ENCODE measurements at places on chromosomes 11 and 22. TPM values are rescaled to one million over a fixed set of nuclear protein-coding genes. Genes with fewer than 3 reads are reported as not detected.

DNA sequence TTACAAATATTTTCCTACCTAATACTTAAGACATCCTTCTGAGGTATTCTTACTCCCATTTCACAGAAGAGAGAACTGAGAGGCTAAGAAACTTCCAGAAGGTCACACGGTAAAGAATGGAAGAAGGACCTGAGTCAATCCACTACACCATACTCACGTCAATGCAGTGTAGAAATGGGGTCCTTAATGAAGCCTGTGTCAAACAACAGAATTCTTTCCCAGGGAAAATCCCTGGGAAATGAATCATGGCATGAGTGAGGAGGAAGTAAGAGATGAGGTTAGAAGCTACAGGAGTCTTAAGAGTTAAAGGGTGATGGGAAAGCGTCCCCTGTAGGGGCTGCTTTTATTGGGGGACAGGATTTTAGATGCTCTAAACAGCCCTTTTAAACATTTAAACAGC, 147.9 kb downstream of the C11orf91 start:
- no peak overlapping the region for H3K4me3 ChIP-seq
- H3K27me3 ChIP-seq = peaks cover 13% of the 10 kb centered on the region
- H3K4me1 ChIP-seq = peaks cover 1% of the 10 kb centered on the region
- no peak for DNase-seq
- no peaks in the 10 kb centered on the region for H3K36me3 ChIP-seq

DNA sequence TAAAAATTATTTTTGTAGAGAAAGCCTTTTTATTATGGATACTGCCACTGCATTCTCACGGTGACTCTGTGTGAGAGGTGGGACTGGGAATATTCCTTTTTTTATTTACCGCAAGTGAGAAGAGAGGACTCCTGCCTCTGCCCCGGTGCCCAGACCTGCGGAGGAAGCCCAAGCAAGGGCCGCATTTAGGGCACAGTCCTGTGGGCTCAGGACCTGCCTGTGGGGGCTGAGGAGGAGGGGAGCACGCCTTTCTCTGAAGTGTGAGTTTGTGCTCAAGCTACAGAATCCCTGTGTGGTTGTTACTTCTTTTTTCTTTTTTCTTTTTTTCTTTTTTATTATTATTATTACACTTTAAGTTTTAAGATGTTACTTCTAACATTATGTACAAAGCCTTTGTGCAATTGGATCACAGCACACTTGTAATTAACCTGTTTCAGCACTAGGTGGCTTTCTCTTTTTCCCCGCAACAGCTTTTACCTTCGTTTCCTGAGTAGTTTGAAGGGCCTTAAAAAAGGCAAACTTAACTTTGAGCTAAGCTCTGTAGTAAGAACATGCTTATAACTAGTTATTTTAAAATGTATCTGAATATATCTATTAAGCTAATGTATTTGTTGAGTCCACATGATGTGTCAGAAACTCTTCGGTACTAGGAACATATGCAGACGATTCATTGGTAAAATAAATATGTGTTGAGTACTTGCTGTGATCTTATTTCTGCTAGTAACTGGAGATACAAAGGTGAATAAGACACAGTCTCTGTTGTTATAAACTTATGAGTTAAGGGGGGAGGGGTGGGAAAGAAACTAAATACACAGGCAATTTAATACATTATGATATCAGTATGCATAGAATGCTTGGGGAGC, 18.3 kb downstream of the AMOTL1 start:
- no peak for DNase-seq
- no peak overlapping the region for H3K27ac ChIP-seq
- peaks cover 6% of the 10 kb centered on the region for H3K4me1 ChIP-seq
- H3K36me3 ChIP-seq = no peaks in the 10 kb centered on the region

DNA sequence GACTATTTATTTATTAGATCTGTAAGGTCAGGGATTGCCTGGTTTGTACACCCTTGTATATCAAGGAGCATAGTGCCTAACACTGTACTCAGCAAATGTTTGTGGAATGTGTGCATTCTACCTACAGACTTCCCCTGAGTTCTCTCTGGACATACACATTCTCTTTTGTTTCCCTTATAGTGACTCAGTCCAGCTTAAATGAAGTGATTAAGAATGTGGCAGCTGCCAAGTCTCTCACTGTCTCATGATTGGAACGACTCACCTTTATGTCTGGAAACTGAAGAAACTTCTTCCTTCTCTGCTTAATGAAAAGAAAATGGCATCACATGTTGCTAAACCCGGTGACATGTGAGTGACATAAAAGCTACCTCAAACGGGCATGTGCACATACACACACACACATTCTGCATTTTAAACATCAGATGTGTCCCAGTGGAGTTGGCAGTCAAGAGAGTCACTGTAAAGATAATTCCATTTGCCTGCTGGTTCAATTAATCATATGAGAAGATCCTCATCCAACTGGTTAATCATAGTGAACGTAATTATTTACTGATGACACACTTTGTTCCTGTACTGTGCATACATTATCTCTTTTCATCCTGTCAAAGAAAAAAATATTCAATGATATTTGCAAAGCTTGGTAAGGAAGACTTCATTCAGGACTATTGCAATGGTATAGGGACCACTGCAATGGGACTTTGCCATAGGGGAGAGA, 42.8 kb downstream of the GLYAT start:
- H3K4me3 ChIP-seq = no peak overlapping the region
- H3K4me1 ChIP-seq = peaks cover 1% of the 10 kb centered on the region
- no peak overlapping the region for H3K27ac ChIP-seq
- no peak for DNase-seq
- no peaks in the 10 kb centered on the region for H3K27me3 ChIP-seq
- H3K36me3 ChIP-seq = no peaks in the 10 kb centered on the region

GRCh38 chr11:67277231-67277961, 11.1 kb downstream of the GRK2 start:
- peak overlapping the region; percentile 97 for H3K27ac ChIP-seq
- H3K4me3 ChIP-seq = peak overlapping the region; percentile 82
- DNase-seq = peak; percentile 90
- peaks cover 45% of the 10 kb centered on the region for H3K4me1 ChIP-seq

- DNase-seq = no peak
- H3K4me1 ChIP-seq = no peaks in the 10 kb centered on the region
- H3K36me3 ChIP-seq = no peaks in the 10 kb centered on the region
Measured at GRCh38 chr11:22458161-22458560, 120.0 kb downstream of the SLC17A6 start.

NXPE1 gene
- total RNA-seq = not detected

DNA sequence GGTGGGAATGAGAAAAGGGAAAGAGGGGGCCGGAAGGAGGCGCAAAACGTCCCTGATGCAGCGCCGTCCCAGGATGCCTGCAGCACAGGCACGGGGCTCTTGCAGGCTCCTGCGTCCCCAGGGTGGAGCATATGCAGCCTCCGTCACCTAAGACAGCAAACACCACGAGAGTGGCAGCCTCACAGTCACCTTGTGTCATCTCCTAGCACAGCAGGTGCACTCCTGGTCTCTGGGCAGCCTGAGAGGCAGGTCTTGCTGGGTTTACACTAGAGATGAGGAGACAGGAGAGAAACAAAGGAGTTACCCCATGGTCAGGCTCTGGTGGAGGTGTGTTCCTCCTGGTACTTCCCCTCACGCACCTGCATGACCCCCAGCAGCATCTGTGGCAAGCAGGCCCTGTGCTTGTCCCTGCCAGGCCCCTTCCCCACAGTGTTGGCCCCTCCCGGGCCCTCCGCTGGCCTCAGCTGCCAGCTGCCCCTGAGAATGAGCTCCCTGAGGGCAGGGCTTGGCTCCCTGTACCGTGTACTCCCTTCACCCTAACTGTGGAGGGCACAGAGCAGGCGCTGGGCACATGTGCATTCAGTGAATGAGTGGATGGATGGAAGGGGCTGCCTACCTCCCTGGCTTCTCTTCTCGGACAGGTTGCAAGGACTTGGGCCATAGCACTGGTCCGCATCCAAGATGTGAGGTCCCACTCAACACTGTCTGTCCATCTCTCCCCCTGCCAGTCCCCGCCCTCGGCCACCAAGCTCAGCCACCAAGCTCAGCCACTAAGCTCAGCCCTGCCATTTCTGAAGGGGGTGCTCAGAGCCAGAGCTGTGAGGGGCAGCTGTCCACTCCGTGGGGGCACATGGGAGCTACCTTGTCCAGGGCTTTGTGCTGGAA, 988.6 kb downstream of the BRD1 start:
- H3K27me3 ChIP-seq = no peaks in the 10 kb centered on the region
- DNase-seq = no peak
- H3K4me3 ChIP-seq = no peak overlapping the region
- H3K4me1 ChIP-seq = no peaks in the 10 kb centered on the region
- H3K36me3 ChIP-seq = no peaks in the 10 kb centered on the region

DNA sequence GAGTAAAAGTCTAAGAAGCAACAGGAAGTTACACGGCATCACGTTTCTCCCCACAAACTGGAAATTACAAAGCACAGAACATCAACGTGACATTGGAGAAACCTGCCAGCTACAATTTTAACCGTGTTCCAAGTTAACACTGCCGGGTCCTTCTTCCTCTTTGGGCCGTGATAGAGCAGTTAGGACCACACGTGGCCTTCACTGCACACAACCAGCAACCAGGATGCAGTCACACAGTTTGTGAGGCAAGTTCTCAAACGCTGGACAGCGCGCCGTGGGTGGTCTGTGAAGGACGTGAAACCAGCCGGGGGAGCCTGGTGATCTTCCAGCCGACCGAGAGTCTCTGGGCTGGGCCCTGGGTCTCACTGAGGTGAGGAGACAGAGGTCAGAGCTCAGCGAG, 14.6 kb downstream of the C11orf21 start:
- H3K4me3 ChIP-seq = no peak overlapping the region
- peaks cover 5% of the 10 kb centered on the region for H3K4me1 ChIP-seq
- no peaks in the 10 kb centered on the region for H3K36me3 ChIP-seq
- no peak overlapping the region for H3K27ac ChIP-seq
- DNase-seq = no peak

Data from activated naive CD8-positive, alpha-beta T cell treated with anti-CD3 and anti-CD28 coated beads, Interleukin-2, amount 10 ng/mL, durations not matched to agents 7 days and 5 days (primary cell).